Endodermal cell (in vitro differentiated cells): ENCODE measurements at places on chromosomes 6 and 20.

- DNase-seq, result no peak
Measured at GRCh38 chr20:49344975-49345374, 67.1 kb upstream of the ZNFX1 start.

DNA sequence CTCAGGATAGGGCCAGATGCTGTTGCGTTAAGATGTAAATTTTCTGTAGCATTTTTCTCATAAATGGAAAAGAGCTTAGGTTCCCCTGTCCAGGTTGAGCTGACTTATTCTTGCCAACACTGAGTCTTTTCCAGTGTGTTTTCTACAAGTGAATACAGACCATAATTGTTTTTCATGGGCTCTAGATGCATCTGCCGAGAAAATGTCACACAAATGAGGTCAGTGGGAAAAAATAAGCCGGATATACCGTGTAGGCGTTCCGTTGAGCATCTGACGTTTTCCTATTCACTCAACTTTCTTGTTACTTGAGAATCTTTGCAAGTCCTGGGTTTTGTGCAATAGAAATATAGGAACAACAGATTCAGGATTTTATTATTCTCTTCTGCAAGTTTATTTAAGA, 582.9 kb upstream of the CDH4 start:
- no peak for DNase-seq

GRCh38 chr6:25866011-25866410, 8.0 kb downstream of the SLC17A3 start:
- DNase-seq, result no peak

GRCh38 chr6:128630213-128630612, 109.8 kb upstream of the PTPRK start:
- DNase-seq, result no peak

- DNase-seq, result peak; percentile 72
Measured at GRCh38 chr6:134707342-134708031, 242.4 kb downstream of the ALDH8A1 start.

DNA sequence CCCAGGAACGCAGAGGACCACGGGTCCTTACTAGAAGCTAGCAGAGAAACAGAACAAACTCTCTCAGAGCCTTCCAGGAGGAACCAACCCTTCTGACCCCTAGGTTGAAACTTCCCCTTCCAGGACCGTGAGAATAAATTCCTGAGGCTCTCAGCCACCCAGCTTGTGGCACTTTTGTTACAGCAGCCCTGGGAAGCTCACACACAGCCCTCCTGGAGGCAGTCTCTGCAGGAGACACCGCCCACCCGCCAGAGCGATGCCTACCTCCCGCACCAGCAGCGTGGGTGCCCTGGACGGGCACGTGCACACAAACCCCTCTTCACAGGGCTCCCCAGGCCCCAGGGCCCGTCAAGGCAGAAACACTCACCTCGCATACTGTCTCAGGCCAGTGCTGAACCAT, 4.2 kb downstream of the RNASET2 start:
- DNase-seq, result peak; percentile 43

- DNase-seq, result no peak
Measured at GRCh38 chr20:20276811-20277530, 90.9 kb upstream of the INSM1 start.

DNA sequence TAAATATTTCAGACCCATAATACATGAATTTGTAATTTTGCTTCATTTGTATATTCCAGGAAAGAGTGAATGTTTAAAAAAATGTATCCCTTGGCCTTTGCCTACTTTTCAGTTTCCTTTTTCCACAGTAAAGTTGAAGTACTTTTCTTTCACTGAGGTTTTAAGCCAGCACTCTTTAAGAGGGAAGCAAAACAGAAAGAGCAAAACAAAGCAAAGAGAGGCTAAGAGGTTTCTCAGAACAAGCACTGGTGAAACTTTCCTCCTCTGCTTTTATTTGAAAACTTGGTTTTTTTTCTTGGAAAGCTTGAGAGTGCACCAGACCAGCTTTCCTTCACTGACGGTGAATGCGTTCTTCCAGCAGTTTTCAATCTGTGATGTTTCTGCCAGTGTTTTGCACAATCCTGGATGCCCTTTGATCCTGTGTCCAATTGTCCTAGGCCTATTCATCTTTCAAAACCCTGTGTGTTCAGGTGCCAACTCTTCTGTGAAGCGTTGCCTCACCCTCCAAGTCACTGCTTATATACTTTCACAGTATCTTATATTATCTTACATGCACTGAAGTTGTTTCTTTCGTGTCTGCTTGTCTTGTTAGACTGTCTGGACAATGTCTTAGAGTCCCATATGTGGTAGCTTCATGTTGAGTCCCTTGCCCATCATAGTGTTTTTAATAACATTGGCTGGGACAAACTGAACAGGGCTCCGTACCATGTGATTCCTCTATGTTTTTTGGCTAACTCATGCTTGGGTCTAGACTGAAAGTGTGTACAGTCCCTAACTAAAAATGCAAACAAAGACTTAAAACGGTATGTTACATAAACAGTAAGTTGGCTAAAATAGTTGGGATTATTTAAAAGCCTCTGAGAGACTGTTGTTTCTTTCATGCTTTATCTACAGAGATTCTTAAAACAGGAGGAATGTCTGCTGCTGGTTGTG, 1.9 kb downstream of the RNF217 start:
- DNase-seq, result no peak

GRCh38 chr20:45174434-45175364, at the start of gene PI3:
PI3 (plus strand) TSS chr20:45174902; CDS start chr20:45174923, 21 bp downstream.
- no peak for DNase-seq

DNA sequence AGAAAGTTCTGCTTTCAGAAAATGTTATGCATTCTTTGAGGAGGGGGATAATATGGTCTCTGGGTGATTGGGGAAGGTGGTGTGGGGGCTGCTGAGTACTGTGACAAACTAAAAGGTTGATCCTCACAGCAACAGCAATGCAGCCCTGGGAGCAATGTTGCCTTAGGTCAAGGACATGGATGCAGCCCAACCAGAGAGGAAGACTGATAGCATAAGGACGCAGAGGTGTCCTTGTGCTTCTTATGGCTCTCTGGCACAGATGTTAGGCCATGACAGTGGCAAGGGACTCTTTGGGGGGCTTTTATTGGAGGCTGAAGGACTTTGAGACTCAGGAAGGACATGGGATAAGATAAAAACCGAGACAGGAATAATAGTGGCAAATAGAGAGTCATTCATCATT, 186.2 kb upstream of the PHACTR1 start:
- DNase-seq, result no peak

DNA sequence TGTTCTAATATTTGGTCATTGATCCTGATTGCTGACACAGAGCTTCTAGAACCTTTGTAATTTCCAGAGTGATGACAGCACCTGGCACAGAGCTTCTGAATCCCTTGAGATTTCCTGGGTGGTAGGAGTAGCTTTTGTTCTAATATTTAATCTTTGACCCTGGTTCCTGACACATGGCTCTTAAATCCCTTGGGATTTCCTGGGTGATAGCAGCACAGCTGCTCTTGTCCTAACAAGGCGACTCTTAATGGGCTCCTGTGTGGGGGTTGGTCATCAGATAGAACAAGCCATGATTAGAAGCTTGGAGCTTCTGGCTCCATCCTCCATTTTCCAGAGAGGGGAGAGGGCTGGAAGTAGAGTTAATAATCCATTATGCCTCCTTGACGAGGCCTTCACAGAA, 18.4 kb downstream of the GMPR start:
- no peak for DNase-seq

DNA sequence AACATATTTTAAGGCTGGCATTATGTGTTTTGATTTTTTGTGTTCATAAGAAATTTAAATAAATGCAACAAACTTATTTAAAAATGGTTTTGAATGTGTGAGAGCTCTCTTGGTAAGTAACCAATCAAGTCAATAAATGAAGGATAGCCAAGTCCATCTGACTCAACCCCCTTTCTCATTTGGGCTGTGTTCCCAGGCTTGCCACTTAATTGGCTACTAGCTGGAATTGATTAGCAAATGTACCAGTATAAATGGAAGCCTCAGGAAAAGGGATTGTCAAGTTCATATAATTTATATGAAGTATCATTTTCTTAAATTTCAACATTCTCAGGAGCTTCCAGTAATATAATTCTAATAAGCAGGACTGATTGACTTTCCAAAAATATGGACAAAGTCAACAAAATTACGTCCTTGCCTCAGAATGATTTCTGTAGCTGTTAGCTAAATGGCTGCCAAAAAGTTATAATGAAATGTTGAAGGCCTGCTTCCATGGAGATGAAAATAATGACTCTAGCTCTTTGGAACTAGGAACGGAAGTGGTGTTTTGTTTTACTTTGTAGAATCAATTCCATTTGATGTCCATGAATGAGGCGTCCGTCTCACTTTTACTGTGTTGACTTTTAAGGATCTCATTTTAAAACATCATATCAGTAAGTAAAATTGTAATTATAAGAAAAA, 614.9 kb downstream of the CDH26 start:
- no peak for DNase-seq

DNA sequence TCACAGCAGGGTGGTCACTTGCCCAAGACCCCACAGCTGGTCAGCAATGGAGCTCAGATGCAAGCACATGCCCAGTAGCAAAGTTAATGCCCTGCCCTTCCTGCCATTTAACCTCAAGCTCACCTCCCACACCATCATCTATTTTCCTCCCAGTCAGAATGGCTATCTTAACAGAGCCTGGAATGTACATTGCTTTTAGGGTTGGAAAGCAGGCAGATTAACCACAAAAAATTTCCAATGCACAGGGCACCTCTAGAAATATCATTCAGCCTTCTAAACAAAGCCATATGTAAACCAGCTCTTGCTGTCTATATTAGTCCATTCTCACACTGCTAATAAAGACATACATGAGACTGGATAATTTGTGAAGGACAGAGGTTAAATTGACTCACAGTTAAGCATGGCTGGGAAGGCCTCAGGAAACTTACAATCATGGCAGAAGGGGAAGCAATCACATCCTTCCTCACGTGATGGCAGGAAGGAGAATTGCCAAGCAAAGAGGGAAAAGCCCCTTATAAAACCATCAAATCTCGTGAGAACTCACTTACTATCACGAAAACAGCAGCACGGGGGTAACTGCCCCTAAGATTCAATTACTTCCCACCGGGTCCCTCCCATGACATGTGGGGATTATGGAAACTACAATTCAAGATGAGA, 106.9 kb downstream of the FYN start:
- DNase-seq, result no peak

DNA sequence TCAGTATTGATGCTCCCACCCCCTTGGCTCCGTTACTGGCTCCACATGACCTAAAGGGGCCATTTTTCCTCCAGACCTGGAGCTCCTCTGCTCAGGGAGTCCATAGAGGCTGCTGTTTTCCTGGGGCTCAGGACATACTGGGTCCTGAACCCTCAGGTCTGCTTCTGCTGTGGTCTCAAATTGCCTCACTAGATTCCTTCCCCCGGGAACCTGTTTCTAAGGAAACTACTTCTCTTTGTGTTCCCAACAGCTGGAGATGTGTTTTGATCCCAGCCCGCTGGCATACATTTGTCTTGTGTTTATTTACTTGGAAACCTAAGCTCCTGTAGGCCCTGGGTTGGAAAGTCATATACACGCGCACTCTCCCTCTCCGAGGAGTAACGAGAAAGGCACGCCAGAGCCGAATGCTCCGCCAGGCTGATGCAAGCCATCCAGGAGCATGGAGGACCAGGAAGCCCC, 222.8 kb downstream of the UST start:
- DNase-seq, result no peak

GRCh38 chr20:10662661-10663458, 10.9 kb downstream of the JAG1 start:
- peak; percentile 34 for DNase-seq

- no peak for DNase-seq
Measured at GRCh38 chr6:106637717-106638341, 8.5 kb downstream of the QRSL1 start.

GRCh38 chr6:13303668-13304017, 24.7 kb downstream of the TBC1D7 start:
- DNase-seq, result no peak

DNA sequence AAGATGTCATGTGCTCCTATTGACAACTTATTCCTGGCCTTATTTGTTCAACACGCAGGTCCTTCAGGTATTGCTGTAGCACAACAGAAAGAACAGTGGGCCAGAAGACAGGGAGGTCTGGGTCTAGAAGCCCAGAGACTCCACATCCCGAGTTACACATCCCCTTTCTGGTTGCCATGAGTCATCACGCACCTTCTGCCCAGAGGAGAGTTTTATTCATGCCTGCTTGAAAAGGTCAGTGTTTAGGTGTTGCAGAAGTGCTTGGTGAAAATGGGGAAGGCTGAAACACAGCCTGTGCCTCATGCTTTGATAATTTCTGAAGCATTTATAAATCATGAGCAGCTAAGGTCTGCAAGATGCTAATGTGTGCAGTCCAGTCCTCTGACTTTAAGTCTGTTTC, 256.4 kb downstream of the GMPR start:
- DNase-seq, result peak; percentile 66

GRCh38 chr6:22145823-22146677, 150.8 kb downstream of the PRL start:
- peak; percentile 73 for DNase-seq

DNA sequence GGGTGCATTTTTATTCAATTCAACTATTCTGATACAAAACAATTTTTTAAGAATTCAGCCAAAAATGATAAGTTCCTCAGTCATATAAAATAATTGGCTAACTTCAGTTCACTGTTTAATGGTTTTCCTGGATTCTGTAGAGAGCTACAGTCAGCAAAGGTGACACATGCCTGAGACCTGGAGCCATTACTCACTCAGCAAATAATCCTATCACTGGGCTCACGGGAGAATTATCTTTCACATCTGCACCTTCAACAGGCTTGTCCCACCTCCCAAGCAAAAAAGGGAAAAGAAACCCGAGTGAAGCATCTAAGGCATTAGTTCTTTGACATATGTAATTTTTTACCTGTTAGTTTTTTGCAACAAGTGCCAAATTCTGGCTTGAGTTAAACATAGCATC, 34.9 kb upstream of the FOXA2 start:
- no peak for DNase-seq

- peak; percentile 93 for DNase-seq
Measured at GRCh38 chr6:83708970-83709747, at the start of gene SNAP91. SNAP91 (minus strand) TSS chr6:83709101; CDS start chr6:83707927, 1,174 bp downstream.

- DNase-seq, result peak; percentile 84
Measured at GRCh38 chr20:32582659-32583580, 2.2 kb downstream of the NOL4L start.

DNA sequence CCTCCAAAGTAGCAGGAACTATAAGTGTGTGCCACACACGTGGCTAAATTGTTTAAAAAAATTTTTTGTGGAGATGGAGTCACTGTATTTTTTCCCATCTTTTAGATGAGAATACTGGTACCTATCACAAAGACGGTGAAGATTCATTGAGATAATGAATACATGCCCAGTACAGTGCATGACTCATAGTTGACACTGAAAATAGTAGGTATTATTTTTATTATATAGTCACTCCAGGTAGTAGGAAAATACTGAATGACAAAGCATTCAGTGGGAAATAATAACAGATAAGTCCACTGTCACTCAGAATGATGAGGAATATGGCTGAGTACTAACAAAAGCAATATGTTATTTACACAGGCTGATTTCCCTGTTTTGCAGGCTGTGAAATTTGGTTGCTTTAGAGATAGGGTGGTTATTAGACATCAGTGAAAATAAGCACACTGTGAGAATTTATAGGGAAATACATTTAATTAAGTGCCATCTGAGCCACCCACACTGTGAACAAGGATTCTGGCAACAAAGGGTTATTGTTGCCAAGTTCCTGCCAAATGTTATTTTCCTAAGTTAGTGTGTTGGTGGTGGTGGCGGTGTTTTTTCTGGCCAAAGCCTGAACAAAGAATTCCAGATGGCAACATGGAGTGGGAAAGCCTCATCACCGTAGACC, 129.8 kb upstream of the FOXQ1 start:
- DNase-seq, result no peak
